ENCODE measurements at places on chromosomes 13 and 19.
A peak's percentile ranks its signal among the peaks of the same experiment; 100 is the strongest.

GRCh38 chr13:66036636-66037035 is 1193.5 kb downstream of the PCDH9 start:
- DNase-seq: no peak

DNA sequence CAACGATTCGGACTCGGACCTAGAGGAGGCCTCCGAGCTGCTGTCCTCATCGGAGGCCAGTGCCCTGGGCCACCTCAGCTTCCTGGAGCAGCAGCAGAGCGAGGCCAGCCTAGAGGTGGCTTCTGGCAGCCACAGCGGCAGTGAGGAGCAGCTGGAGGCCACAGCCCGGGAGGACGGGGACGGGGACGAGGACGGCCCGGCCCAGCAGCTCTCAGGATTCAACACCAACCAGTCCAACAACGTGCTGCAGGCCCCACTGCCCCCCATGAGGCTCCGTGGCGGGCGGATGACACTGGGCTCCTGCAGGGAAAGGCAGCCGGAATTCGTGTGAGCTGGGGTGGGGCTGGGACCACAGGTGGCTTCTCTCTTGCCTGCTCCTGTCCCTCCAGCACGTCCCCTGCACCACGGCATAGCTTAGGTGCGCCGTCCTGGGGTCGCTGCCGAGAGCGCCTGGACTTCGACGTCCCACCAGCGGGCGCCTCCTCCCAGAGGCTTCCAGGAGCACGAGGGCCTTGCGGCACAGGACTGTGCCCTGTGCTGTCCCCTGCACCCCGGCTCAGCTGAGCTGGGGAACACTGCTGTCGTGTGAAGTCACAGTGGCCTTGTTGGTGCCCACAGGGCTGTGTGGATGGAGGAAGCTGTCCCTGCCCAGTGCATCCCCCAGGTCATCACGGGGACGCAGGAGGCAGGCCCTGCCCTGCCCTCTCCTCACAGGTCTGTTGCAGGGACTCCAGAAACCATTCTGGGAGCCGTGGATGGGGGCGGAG is 9.3 kb downstream of the POLR2E start:
- DNase-seq: no peak

GRCh38 chr13:50406831-50407230 is 391.6 kb downstream of the KCNRG start:
- DNase-seq: no peak

DNA sequence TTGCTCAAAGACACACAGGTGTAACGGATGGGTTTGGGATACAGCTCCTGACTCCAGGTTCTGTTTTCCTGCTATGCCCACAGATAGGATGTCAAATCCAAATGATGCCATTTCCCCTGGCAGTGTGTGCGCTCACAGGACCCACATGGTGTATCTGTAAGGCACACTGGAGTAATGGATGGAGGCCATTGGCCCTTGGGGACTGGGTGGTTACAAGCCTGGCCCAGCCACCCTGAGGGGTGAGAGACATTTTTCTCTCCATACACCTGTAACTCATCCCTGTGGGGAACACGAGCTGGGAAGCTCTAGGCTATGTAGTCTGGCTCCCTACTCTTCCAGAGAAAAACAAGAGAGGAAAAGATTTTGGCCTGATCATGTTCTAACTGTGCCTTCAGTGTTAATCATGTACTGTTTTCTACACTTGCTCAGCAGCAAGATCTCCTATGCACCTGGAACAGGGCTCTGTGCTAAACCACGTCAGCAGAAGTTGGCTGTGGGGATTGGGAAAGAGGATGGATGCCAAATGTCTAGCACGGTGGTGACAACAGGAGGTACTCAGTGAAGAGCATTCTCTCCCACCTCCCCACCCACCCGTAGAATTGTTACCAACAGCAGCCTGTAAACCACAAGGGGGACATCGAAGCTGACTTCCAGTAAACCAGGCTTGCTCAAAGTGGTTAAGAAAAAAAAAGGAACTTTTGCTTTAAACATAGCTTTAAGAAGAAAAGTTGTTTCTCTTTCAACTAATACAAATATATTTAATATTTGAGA is 237.0 kb downstream of the LACC1 start:
- DNase-seq: peak; percentile 42

GRCh38 chr13:43126420-43126819 is 103.0 kb downstream of the DNAJC15 start:
- no peak for DNase-seq

- no peak for DNase-seq
Observed at GRCh38 chr13:51588406-51588949, 4.2 kb downstream of the WDFY2 start.

DNA sequence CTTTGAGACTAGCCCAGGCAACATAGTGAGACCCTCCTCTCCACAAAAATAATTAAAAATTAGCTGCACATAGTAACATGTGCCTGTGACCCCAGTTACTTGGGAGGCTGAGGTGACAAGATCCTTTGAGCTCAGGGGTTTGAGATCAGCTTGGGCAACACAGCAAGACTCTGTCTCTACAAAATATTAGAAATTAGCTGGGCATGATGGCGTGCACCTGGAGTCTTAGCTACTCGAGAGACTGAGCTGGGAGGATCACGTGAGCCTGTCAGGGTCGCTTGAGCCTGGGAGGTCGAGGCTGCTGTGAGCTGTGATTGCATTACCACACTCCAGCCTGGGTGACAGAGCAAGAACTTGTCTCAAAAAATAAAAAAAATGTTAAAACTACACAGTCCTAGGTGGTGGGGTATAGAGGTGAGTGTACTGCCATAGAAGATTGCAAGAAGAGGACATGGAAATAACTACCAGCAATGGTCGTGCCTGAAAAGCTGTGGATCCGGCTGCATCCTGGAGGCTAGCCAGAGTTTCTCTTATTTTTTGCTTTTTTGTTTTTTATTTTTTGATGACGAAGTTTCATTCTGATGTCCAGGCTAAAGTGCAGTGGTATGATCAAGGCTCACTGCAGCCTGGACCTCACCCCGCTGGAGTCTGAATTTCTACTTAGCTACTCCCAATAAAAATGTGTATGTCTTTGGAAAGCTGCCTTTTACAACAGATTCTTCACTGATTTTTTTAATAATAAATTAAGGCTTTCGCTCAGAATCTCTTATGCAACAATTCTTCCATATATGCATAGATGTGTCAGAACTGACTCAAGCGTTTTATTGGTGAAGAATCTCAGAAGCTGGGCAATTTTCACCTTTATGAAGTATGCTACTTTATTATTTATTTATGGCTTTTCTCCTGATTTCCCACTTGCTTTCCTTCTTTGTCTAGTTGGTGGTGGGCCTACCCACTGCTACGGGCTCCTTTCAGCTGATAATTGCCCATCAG is 393.8 kb downstream of the TSHZ3 start:
- no peak for DNase-seq

- no peak for DNase-seq
Observed at GRCh38 chr19:35764432-35765315, 6.7 kb downstream of the PROSER3 start.

DNA sequence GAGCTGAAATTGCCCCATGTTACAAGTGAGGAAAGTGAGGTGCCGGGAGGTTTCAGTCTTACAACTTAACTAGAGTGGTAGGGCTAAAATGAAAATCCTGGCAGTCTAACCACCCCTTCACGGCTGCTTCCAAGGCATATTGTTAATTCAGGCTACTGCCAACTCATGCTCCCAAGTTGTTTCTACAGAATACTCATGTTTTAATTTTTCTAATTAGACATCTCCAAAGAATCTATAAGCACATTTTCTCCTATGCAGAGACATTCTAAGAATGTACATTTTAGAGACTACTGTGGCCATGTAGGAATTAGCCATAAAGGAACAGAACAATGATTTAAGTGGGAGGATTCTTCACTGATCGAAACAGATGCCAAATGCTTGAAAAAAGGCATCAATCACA is 7.0 kb upstream of the TSC22D1 start:
- DNase-seq: no peak

DNA sequence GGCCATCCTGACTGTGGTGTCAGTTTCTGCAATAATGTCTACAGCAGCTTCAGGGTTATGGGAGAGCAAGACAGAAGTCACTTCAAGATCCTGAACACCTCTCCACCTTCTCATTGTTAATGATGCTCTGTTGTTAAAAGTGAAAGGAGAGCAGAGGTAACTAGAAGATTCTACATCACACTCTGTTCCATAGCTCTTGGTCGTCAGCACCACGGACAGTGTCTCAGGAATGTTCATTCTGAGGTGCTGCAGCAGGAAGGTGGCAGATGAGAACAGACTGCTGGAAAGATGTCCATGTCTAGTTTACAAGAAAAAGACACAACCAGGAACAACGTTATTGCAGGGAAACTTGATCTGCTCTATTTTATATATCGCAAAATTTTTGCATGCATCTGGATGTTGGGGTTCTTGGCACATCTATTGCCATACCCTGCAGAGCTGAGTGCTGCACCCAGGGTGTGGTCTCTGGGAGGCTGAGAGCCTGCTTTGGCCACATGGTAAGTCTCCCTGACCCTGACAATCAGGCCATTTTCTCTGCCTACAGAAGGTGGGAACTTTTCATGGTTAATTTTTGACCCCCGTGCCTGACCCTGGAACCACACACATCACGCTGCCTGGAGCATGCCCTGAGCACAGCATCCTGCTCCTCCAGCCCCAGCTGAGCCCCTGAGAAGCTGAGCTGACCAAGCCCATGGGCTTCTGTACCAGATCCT is 12.7 kb downstream of the CEACAM21 start:
- no peak for DNase-seq

GRCh38 chr19:47540748-47541147 is 25.9 kb upstream of the NAPA start:
- DNase-seq: peak; percentile 26

DNA sequence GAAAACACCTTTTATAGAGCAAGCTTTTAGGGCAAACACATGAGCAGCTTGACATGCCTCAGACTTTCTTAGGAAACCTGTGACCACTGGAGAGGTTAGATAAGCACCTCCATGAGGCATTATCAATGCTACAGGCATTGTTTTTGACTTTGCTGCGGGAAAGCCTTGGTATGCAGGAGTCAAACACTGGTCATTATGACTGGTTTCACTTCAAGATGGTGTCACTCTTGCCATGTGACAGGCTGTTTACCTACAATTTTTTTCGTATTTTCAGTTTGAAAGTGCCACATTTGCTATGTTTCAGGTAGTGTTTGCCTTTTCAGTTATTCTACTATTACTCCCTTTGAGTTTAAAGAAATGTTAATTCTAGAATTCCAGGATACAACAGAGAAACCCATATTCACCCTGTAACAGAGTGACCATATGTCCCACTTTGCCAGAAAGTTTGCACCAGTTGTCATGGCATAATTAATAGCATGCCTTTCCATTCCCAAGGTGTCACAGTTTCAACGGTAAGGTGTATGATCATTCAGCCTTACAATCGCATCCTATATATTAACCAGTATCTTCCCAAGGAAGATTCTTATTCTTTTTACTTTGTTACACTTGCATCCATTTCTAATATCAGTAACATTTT is 33.0 kb downstream of the USP12 start:
- no peak for DNase-seq

DNA sequence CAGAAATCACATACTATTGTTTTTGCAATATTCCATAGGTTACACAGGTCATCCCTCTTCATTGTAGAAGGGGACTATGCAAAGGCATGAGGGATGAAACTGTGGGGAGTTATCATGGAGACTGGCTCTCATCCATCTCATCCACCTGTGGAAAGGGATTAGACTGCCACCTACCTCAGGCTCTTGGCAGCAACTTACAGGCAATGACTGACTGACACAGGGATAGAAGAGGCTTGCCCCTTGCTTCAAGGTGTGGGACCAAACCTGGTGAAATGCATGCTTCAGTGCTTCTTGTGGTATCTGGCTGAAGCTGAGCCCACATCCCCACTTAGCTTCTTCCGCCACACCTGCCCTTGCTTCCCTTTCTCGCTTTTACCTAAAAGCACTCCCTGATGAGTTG is 341.3 kb downstream of the GPC5 start:
- DNase-seq: no peak

DNA sequence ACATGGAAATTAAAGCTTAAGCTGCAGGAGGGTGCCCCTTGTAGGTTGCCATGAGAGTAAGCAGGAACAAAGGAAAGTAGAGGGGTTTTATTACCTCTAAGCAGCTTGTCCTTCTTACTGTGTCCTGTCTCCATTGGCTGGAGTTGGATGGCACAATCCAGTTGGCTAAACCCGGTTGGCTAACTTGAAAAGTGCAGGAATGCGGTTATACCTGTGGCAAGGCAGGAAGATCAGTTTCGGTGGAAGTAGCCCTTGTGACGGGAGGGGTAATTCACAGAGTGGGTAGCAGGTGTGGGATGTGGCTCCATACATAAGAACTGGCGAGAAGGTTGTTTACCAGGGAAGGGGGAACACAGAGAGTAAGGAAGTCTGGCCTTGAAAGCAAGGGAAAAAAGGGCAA is 3.2 kb downstream of the ZNF726 start:
- DNase-seq: no peak

DNA sequence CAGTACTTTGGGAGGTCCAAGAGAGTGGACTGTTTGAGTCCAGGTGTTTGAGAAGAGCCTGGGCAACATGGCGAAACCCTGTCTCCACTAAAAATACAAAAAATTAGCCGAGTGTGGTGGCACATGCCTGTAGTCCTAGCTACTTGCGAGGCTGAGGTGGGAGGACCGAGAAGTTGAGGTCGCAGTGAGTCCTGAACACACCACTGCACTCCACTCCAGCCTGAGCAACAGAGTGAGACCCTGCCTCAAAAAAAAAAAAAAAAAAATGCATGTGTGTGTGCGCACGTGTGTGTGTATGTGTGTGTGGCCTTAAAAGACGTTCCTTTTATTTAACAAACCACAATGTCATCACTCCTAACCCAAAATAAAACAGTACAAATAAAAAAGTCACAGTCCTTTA is 62.6 kb downstream of the MAP4K1 start:
- no peak for DNase-seq
